Activated CD8-positive, alpha-beta memory T cell treated with anti-CD3 and anti-CD28 coated beads for 48 hours (primary cell): ENCODE measurements at places on chromosomes 1 and 21.

- no peak for DNase-seq
Measured at GRCh38 chr1:200893411-200893901, 1.2 kb upstream of the INAVA start.

DNA sequence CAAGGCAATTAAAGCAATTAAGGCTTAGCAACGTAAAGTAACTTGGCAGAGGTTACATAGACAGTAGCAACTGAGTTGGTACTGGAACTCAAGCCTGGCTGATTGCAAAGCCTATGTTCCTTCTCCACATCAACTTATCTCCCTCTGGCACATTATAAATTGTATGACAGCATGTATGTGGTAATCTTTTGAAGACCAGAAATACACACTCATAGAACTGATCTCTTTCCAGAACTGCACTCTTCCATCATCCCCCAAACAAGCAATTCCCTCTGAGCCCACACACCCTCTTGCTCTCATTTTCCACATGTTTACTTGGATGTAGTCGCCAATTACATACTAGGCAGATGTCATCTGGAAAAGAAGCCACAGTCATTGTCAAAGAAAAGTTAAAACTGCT lies 502.2 kb downstream of the PLPP3 start:
- no peak for DNase-seq

GRCh38 chr1:167512046-167512654 lies 6.2 kb downstream of the CD247 start:
- no peak for DNase-seq

- no peak for DNase-seq
Measured at GRCh38 chr1:176208034-176208433, 948 bp upstream of the COP1 start.

GRCh38 chr1:151199873-151200581 lies 1.7 kb downstream of the PIP5K1A start:
- no peak for DNase-seq

GRCh38 chr21:35239811-35240219 lies 190.7 kb upstream of the RUNX1 start:
- DNase-seq: no peak

DNA sequence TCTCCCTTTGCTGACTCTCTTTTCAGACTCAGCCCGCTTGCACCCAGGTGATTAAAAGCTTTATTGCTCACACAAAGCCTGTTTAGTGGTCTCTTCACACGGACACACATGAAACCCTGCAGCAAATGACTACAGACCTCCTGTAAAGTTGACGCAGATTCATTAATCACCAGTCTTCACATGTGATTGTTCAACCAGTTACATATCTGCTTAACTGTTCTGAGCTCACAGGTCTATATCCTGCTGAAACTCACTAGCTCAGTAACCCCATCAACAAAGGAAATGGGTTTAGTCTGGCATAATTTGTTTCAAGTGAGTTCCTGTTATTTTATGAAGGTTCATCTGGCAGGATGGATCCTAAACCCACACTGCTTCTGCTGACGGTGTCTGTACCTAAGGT lies 68.4 kb upstream of the GJA8 start:
- no peak for DNase-seq

- DNase-seq: no peak
Measured at GRCh38 chr1:89672489-89673183, 39.7 kb downstream of the LRRC8C start.

- DNase-seq: no peak
Measured at GRCh38 chr1:156246781-156247459, 936 bp downstream of the PAQR6 start.

DNA sequence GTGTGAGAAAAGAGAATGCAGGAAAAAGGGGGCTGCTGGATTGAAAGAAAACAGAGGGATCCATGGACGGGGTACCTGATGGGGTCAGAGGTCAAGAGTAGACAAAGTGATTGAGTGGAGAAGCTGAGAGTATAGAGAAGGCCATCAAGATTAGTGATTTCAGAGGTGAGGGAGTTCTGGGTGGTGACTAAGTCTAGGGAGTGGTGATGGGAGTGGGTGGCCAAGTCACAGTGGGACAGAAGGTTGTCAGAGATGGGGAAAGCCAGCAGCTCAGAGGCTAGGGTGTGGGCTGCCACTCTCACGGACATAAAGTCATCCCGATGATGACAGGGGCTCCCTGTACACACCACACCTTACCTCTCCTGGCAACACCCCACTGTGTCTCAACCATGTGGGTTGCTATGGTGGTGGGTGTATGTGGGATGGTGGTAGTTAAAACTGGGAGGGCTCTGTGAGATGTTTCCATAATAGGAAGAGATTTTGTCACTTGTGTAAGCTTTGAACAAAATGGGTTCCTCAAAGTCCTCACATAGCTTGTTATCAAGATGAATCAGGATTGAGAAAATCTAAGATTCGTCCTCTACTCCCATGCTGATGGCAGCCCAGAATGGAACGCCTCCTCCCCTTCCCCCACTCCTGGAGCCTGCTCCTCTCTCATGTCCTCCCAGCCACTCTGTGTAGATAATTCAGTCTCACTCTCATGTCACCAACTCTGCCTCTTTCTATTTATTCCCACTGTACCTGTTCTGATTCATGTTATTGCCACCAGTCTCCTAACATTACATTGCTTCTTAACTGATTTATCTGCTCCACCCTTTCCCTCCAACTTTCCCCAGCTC lies 20.3 kb upstream of the CSF1 start:
- DNase-seq: peak; percentile 50

GRCh38 chr21:42111470-42111743 lies 40.3 kb downstream of the UMODL1 start:
- DNase-seq: no peak

DNA sequence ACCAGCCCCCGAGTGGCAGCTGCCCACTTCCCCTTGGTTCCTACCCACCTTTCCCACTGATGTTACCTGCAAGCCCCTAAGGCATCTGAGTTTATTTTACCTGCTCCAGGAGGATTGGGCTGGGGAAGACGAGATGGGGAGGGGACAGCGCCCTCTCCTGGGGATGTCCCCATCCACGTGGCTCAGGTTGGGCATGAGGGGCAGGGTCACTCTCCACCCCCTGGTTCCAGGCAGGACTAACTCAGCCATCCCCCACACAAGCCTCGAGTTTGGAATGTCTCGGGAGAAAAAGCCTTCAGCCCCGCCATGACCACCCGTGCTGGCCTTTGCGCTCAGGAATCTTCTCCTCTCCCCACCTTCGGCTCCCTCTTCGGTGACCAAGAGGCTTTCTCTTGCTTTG lies 90.0 kb downstream of the ARHGEF10L start:
- no peak for DNase-seq

- DNase-seq: no peak
Measured at GRCh38 chr1:234618737-234619049, 8.7 kb upstream of the IRF2BP2 start.

- DNase-seq: no peak
Measured at GRCh38 chr1:213931836-213932235, 55.9 kb upstream of the PROX1 start.

- no peak for DNase-seq
Measured at GRCh38 chr1:216922406-216922805, 199.2 kb upstream of the ESRRG start.

- peak; percentile 12 for DNase-seq
Measured at GRCh38 chr21:20997636-20998455, at the start of gene NCAM2. Gene NCAM2, plus strand, starts transcription at chr21:20998409.

DNA sequence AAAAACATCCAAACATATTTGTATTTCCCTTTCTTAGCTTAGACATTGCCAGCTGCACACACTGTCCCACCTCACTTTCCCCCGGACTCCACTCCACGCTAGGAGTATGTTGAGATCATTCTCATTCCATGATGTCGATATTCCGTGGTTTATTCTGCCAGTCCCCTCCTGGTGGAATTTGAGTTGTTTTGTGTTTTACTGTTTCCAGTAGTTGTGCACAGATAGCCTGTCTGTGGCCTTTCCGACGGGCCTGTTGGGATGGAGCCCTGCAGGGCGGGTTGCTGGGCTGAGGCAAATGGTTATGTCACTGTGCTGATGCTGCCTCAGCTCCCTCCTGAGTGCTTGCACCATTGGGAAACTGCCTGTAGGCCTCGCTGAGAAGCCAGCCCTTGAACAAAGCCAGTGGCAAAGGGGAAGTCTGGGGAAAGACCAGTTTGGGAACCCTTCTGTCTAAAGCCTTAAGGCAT lies 12.8 kb downstream of the TRAPPC10 start:
- no peak for DNase-seq

DNA sequence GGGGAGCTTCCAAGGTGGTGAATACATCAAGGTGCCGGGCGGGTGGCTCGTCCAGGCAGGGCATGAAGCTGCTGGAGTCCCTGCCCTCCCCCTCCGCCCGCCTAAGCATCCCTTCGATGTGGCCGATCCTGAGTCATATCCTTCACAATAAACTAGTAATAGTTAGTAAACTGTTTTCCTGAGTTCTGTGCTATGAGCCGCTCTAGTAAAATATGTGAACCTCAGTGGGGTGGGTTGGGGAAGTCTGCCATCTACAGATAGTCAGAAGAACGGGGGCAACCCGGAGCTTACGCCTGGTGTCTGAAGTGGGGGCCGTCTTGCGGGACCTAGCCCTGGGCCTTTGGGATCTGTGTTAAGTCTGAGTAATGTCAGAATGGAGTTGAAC lies 21.6 kb downstream of the C2CD2 start:
- no peak for DNase-seq

- no peak for DNase-seq
Measured at GRCh38 chr1:41812051-41812450, 106.7 kb downstream of the HIVEP3 start.
